ENCODE measurements at places on chromosomes 1 and 21.

DNA sequence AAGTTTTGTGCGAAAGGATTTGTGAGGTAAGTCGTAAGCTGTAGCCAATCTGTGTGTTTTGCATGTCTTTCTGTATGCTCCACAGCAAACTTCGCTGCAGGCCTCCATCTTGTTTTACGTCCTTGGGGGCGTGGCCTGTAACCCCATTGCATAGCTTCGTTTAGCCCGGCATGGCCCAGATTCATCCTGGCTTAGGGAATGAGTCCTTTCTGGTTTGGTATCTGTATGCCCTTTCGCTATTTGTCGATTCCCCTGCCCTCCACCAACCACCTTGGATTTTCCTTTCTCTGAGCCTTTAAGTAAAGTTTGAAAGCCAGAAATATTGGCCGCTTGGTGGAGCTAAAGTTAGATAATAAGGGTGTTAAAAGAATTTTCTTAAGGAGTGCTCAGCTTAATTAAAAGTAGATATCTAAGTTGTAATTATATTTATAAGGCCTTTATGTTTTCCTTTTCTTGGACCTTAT lies 1.1 kb downstream of the THEM4 start:
- no peak for DNase-seq

- no peak for DNase-seq
Observed at GRCh38 chr1:231949277-231950091, 322.9 kb downstream of the DISC1 start.

- DNase-seq, result no peak
Observed at GRCh38 chr1:60427701-60428100, 354.1 kb upstream of the C1orf87 start.

GRCh38 chr21:27369978-27370571 lies 403.2 kb upstream of the ADAMTS5 start:
- DNase-seq, result no peak

Measured in stromal cell of bone marrow (primary cell).